Activated CD8-positive, alpha-beta memory T cell treated with anti-CD3 and anti-CD28 coated beads, Interleukin-2, amount 10 ng/mL, durations not matched to agents 7 days and 5 days (primary cell): ENCODE measurements at places on chromosomes 12 and 14. TPM values are rescaled to one million over a fixed set of nuclear protein-coding genes. Genes with fewer than 3 reads are reported as not detected.

Gene GLIPR1L1
- not detected for total RNA-seq

Gene KRT78
- total RNA-seq, result not detected

Gene NEUROD4
- not detected for total RNA-seq

Gene PROX2
- 0.21 TPM for total RNA-seq
